ENCODE measurements at places on chromosomes 2 and 18. TPM values are rescaled to one million over a fixed set of nuclear protein-coding genes. Genes with fewer than 3 reads are reported as not detected.

- no peak for ATAC-seq
Observed at GRCh38 chr2:96522304-96523203, 14.0 kb upstream of the ARID5A start.

DNA sequence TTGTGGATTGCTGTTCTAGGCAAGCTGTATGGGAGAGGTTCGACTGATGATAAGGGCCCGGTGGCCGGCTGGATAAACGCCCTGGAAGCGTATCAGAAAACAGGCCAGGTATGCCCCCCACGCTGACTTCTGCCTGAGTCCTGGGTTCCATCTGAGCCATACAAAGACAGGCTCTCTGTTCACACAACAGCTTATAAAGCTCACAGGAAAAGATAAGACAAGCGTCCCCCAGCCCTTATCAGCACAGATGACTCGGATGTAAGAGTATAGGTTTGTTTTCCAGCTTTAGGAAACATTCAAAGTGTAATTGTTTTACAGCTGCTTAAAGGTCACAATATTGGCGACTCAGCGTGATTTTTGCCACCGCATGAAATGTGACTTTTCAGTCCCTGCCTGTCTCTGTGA lies 12.7 kb downstream of the CNDP2 start:
- no peak for ATAC-seq

- peak; percentile 98 for ATAC-seq
Observed at GRCh38 chr2:31075431-31075830, 62.8 kb downstream of the GALNT14 start.

- peak; percentile 79 for ATAC-seq
Observed at GRCh38 chr18:49666045-49666775, 104.4 kb downstream of the LIPG start.

DNA sequence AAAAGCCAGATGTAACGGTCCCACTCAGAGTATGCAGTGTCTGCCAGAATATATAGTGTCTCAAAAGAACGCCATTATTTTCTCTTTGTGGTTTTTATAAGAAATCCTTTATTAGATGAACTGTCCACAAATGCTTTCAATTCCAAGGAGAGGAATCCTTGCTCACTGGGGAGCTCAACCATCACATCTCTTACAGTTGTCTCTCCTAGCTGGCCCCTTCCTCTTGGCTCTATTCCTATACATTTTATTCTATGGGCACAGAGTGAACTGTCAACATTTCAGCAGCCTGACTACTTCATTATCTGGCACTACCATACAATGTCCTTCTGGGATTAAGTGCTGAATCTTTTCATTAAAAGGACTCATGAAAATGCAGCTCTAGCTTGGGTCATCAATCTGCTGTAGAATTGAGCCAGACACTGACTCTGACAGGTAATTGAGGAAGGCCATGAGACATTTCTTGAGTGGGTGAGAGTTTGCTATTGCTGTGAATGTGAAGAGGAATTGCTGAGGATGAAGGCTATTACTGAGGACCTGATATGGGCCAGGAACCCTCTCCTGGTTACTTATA lies 96.5 kb upstream of the THOC1 start:
- peak; percentile 13 for ATAC-seq

DNA sequence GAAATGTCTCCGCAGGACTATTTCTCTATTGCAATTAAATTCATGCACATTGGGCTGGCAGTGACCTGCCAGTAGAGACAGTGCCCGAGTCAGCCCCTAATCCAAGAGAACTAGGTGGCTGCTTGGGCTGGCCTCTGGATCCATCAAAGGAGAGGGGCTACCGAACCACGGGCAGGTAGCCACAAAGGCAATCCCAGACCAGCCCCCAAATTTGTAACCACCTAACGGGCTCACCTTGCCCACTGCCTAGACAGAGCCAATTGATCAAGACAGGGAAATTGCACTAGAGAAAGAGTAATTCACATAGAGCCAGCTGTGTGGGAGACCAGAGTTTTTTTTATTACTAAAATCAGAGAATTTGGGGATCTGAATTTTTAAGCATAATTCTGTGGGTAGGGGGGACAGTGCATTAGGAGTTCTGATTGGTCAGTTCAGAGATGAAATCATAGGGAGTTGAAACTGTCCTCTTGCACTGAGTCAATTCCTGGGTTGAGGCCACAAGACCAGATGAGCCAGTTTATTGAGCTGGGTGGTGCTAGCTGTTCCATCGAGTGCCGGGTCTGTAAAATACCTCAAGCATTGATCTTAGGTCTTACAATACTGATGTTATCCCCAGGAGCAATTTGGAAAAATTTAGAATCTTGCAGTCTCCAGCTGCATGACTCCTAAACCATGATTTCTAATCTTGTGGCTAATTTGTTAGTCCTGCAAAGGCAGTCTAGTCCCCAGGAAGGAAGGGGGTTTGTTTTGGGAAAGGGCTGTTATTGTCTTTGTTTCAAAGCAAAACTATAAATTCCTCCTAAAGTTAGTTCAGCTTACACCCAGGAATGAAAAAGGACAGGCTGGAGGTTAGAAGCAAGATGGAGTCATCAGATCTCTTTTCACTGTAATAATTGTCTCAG lies 260.4 kb upstream of the SP5 start:
- ATAC-seq = no peak

GRCh38 chr2:8805278-8806210 lies 31.9 kb downstream of the KIDINS220 start:
- no peak for ATAC-seq

DNA sequence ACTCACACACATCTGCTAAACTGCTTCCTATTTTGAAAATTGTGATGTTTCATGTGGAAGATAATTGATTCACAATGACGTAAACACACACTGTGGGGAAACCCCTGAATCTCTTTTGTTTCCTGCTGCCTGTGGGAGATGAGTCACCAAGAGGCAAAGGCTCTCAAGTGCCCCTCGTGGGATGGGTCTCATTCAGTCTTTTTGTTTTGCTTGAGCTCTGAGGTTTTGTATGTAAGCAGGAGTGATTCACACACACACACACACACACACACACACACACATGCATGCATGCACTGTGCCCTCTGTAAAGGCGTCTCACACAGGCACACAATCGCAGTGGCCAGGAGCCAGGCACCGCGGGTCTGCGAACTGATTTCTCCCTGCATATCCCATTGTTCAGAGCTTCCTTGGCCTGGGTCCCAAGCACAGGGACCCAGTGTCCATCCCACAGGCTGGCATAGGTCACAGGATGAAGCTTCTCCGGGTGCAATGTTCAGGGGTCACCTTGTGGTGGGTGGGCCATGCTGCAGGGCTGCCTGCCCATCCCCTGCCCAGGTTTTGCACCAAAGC lies 12.1 kb upstream of the ARHGEF4 start:
- ATAC-seq = peak; percentile 82

DNA sequence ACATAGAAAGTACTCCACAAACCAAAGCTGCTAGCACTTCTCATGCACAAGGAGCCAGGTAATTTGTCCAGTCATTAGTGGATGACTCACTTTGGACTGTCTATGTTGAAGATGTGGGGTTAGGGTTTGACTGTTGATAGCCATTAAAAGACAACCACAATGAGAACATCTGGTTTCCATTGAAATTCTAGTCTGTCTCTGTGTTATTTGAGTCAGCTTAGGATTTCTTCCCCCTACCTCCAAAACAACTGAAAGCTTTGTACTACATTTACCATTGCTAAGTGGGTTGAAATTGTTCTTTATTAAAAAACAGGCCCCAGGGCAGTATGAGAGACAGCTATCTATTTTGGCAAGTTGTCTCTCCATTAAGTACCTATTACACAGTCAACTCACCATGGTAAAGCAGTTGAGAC lies 50.2 kb upstream of the ANKRD44 start:
- ATAC-seq = no peak

- ATAC-seq = no peak
Observed at GRCh38 chr2:229855116-229855515, 66.7 kb downstream of the TRIP12 start.

GRCh38 chr2:172822585-172822984 lies 86.9 kb downstream of the RAPGEF4 start:
- ATAC-seq = no peak

- no peak for ATAC-seq
Observed at GRCh38 chr18:5984245-5984644, 88.9 kb upstream of the TMEM200C start.

DNA sequence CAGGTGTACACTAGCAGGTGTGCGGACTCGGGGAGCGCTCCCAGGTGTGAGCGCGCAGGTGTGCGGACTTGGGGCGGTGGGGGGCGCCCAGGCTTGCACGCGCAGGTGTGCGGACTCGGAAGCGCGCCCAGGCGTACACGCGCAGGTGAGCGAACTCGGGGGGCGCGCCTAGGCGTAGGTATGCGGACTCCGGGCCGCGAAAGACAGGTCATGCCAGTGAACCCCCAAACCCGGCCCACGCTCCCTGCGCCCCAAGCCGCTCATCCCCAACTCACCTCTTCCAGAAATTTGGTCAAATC lies 342 bp downstream of the CYB5A start:
- no peak for ATAC-seq

DNA sequence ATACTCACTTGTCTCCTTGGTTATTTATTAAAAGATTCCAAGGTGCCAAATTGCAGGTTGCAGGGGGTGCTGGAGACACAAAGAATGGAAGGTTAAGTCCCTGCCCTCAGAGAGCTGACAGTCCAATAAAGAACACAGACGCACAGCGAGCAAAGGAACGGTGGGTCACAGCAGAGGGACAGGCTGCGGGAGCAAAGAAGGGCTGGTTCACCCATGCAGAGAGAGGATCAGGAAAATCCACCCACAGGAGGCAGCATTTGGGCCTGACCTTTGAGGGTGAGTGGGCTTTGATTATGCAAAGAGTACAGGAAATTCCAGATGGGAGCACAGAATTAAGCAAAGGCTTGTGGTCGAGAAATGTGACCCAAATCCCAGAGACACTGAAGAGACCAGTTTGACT lies 45.0 kb downstream of the ZBTB7C start:
- ATAC-seq = no peak

DNA sequence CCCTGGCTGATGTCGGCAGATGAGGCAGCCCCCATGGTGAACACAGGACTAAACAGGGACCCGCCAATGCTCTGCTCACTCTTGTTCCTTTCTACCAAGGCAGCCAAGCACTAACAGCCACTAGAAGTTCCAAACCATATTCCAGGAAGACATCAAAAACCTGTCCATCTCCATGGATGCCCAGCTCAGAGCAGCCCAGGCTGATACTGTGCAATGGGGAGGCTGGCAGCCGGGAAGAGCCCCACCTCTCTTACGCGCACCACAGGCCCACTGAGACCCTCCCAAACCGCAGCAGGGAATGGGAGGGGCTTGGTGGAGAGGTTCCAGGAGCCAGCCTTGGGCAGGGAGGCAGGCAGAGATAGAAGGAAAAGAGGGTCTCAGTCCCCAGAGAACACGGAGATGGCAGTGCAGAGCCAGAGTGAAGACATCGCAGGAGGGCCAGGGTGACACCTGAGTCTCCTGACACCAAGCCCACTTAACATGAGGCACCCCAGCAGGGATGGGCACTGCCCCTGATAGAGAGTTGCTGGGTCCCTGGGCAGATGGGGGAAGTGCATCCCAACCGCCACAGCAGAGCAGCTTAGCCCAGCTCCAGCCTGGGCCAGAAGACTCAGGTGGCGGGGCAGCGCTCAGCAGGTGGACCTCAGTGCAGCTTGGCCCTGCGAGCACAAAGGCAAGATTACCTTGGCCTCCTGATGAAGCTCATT lies 3.4 kb downstream of the HS6ST1 start:
- no peak for ATAC-seq

DNA sequence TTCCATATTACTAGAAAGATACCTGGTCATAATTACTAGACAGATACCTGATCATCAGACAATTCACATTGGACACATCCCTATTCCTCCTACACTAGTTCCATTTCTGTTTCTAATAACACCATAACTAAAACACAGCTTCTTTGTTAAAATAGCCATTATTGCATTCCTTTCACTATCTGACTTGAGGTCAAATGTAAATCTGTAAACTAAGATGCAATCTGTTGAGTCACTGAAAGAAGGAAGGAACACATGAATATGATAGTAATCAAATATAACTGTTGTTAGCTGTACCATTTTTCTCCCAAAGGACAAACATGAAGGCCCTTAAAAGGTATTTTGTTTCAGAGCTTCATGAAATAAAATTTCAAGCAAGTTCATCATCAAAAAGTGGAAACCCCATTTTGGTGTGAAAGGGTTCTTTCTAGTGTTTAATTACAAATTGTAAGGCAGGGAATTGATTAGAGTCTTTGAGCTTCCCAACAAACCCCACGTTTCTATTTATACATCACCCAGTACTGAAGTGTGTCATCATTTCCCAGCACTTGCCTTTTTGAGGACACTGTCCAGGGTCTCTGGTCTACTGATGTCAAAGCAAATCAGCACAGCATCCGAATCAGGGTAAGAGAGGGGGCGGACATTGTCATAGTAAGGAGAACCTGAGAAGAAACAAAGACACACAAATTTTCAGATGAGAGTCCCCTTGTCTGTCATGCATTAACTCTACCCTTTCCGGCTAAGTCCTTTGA lies 13.0 kb downstream of the RND3 start:
- ATAC-seq = no peak

DNA sequence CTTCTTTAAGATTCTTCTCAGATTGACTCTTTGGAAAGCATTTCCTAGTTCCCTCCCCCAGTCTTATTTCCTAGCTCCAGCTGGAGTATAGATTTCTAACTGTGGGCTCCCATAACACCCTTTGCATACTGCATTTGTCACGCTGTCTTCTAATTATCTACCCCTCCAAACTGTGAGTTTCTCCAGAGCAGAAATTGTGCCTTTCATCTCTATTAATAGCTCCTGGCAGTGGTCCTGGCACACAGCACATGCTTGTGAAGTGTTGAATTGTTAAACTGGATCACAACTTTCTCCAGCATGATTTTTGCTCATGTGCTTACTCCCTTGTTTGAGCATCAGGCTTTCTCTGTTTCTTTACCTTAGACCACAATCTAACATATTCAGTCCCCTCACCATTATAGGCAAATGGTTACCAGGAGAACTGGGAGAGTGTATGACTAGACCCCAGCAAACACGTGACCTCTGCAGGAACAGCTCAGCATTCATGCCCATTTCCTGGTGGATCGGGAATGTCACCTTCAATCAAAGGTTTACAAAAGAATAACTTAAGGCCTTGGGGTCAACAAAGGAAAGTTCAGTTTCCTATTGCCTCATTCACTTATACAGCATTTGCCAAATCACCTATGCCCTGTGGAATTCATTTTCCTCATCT lies 175.7 kb upstream of the TANK start:
- ATAC-seq = peak; percentile 16

- peak; percentile 43 for ATAC-seq
Observed at GRCh38 chr18:73948497-73948896, 199.1 kb downstream of the FBXO15 start.

- no peak for ATAC-seq
Observed at GRCh38 chr2:10202131-10202665, 79.7 kb downstream of the RRM2 start.

TUBB8B gene
- 1.8 TPM for total RNA-seq

CYS1 gene
- 0.35 TPM for total RNA-seq

MEMO1 gene
- total RNA-seq = 56.6 TPM

TACR1 gene
- 2.4 TPM for total RNA-seq

MYOM1 gene
- 2.4 TPM for total RNA-seq

SLC30A3 gene
- total RNA-seq = 0.59 TPM

SEPTIN10 gene
- 36.5 TPM for total RNA-seq

METAP1D gene
- 3.7 TPM for total RNA-seq

AFTPH gene
- 34.7 TPM for total RNA-seq

CAPN10 gene
- total RNA-seq = 17.4 TPM

COL6A3 gene
- total RNA-seq = 3.1 TPM

VWA3B gene
- total RNA-seq = 0.17 TPM

NGEF gene
- 47.0 TPM for total RNA-seq
